H7 (cell line): ENCODE measurements at places on chromosomes 16 and 17. TPM values are rescaled to one million over a fixed set of nuclear protein-coding genes. Genes with fewer than 3 reads are reported as not detected.

- DNase-seq = peak; percentile 99
Observed at GRCh38 chr17:4948931-4949320, 596 bp upstream of the PFN1 start.

GRCh38 chr17:62692721-62693431, 65.4 kb downstream of the MRC2 start:
- peak; percentile 93 for DNase-seq

DNA sequence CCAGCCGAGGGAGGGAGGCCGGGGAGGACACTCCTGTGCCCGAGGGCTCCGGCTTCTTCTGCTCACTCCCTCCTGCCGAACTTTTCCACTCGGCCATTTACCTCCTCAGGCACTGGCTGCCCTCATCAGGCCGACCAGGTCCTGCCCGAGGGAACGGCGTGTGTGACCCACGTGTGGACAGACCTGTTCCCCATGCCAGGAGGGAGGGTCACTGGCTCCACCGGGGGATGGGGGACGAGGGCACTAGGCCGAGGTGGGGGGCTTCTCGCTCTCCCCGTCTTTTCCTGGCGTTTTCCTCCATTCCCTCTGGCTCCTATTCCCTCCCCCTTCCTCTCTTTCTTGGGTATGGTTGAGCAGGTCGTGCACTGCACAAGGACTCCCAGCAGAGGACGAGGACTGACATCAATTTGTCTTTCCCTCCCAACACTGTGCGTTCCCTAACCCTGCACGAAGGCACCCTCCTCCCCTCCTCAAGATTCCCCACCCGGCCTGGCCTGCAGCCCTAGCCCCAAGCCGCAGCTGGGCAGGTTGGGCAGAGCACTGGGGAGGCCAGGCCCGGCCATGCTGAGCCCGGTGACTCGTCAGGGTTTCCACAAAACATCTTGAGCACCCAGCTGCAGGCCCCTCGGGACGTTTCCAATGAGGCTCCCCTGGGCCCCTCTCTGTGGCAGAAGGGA, 3.2 kb upstream of the IL17C start:
- DNase-seq = peak; percentile 80

DNA sequence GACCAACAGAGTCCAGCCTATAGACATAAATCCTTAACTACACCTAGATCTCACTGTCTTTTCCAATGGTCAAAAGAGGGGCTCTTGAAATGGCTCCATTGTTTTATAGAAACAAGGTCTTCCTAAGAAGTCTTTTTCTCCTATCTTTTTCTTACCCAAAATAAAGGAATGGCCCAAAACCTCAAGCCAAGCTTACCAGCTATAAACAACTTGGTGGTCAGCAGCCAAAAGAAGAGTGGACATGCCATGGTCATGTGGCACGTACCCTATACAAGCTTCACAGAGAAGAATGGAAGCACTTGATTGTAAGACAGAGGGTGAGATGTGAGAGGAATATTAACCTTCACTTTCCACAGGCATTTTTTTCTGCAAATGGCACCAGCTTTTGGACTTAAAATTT, 82.1 kb upstream of the GNAO1 start:
- no peak for DNase-seq

DNA sequence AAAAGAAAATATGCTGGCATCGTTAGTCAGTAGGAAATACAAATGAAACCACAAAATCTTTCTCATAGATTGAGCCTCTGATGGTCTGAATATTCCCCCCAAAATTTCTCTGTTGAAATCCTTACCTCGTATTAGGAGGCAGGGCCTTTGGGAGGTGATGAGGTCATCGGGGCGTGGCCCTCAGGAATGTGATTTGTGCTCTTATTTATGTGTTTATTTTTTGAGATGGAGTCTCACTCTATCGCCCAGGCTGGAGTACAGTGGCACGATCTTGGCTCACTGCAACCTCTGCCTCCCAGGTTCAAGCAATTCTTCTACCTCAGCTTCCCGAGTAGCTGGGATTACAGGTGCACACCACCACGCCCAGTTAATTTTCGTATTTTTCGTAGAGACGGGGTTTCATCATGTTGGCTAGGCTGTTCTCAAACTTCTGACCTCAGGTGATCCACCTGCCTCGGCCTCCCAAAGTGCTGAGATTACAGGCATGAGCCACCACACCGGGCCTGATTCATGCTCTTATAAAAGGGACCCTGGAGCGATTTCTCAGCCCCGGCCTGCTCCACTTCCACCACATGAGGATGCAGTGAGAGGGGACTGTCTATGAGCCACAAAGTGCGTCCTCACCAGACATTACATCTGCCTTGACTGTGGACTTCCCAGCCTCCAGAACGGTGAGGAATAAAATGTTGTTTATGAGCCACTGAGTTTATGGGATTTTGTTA, 53.1 kb downstream of the DNAH17 start:
- no peak for DNase-seq

DNA sequence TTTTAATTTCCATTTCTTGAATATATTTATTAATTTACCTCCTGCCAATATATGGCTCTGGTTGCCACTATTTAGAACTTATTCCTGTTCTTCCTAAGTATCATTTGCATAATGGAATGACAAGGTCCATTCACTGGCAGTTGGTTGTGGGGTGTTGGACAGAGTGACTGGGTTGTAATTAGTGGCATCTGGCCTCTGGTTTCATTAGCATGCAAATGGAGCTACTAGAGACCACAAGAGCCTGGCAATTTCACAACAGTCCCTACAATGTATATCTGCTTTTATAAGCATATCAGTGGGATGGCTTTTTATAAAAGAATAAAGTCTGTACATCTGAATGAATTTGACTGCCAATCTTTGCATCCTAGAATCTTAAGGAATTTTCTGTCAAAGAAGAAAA, 1030.9 kb upstream of the CDH8 start:
- DNase-seq = peak; percentile 0

GRCh38 chr17:50110591-50111349, 15.6 kb downstream of the PDK2 start:
- DNase-seq = no peak

- DNase-seq = peak; percentile 73
Observed at GRCh38 chr16:1942047-1942809, 771 bp downstream of the MSRB1 start.

DNA sequence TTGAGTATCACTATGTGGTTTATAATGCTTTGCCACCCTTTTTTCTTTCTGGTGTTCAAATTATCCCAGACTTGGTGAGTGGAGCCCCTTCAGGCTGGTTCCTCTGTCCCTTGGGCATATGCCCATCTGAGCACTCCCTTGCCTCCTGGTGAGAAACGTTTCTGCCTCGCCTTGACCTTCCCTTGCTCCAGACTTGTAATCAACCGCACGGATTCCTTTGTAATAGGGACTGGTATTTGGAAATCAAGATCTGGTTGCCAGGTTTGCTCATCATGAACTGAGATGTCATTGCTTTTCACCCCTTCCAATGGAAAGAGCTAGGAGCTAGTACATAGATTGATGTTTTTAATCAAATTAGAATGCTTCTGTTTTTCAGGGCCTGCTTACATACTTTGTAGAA, 43.7 kb downstream of the SEC14L1 start:
- no peak for DNase-seq

DNA sequence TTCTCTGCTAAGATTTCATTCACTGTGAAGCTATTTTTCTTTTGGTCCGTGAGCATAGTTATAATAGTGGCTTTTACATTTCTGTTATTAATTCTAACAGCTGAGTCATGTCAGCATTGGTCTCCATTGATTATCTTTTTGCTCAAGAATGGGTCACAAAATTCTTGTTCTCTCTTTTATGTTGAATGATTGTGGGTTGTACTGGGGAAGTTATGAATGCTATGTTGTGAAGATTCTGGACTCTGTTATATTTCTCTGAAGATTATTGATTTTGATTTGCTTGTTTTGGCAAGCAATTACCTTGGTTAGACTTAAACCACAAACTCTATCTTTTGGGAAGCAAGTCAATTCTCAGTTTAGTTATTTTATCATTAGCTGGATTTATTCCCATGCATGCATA, 98.8 kb downstream of the IRX5 start:
- no peak for DNase-seq

DNA sequence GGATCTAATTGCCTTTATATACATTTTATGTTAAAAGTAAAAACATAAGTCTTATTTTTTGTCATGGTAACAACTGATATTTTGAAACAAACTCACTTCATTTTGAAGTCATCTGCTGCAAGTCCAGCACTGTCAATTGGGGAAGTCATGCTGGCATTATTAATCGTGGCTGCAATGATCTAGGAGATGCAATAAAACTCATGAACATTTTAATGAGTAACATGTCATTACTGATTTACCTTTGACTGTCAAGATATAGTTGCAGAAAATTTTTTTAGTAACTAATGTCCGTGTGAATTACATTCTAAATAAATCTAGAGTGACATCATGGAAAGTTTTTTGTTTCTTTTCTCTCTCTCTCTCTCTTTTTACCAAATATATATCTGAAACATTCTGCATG, 17.3 kb upstream of the KRT24 start:
- DNase-seq = no peak

- no peak for DNase-seq
Observed at GRCh38 chr16:11150190-11150589, 105.8 kb downstream of the SOCS1 start.

GRCh38 chr17:79047291-79047920, 23.4 kb downstream of the C1QTNF1 start:
- DNase-seq = peak; percentile 31

DNA sequence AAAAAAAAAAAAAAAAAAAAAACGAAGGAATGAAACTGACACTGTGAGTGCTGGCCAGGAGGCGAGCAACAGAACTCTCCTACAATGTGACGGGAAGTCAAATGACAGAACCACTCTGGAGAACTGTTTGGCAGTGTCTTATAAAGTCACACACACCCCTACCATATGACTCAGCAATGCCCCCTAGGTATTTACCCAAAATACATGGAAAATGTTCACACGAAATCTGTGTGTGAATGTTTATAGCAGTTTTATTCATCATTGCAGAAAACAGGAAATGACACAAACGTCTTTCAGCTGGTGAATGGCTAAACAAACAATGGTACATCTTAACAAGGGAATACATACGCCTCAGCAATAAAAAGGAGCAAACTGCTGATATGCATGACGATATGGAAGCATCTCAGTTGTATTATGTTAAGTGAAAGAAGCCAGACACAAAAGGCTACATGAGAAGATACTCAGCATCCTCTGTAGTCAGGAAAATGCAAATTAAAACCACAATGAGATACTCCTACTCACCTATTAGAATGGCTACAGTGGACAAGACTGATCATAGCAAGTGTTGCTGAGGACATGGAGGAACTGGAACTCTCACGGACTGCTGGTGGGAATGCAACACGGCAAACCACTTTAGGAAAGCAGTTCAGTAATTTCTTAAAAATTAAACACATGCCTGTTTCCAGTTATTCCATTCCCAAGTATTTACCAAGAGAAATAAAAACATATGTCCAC, 74.7 kb downstream of the TBC1D16 start:
- DNase-seq = no peak

GRCh38 chr17:27983853-27984252, 58.6 kb upstream of the NLK start:
- DNase-seq = no peak

GRCh38 chr16:67158637-67159600, 790 bp downstream of the TRADD start:
- DNase-seq = peak; percentile 78

GRCh38 chr17:56031636-56032035, 121.6 kb upstream of the ANKFN1 start:
- no peak for DNase-seq

DNA sequence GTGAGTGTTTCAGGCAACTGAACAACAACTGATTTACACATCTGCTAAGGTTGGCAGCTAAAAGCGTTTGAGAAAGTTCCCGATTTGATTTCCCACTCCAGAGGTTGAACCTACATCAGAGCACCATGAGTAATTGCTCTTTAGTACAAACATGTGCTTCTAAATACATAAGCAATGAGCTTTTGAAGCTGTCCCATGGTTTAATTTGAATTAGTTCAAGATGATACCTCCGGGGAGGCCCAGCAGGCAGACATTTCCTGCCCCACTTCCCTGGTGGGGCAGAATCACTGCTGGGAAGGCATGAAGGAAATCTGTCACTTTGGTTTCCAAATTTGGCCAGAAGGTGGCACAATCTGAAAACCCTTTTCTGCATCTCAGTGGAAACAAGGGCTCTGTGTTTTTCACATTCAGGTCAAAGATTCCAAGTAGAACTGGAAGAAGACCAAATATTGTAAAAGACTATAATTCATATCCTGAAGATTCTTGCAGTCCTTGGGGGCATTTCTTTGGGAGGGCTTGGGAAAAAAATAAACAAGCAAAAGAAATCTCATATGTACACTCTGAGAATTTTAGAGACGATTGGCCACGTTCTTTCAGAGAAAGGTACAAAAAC, 176.2 kb upstream of the FAM20A start:
- DNase-seq = peak; percentile 49

- DNase-seq = no peak
Observed at GRCh38 chr17:47280072-47280811, 26.6 kb downstream of the ITGB3 start.

GRCh38 chr17:4199818-4200402, 56.9 kb downstream of the CYB5D2 start:
- DNase-seq = peak; percentile 85

DNA sequence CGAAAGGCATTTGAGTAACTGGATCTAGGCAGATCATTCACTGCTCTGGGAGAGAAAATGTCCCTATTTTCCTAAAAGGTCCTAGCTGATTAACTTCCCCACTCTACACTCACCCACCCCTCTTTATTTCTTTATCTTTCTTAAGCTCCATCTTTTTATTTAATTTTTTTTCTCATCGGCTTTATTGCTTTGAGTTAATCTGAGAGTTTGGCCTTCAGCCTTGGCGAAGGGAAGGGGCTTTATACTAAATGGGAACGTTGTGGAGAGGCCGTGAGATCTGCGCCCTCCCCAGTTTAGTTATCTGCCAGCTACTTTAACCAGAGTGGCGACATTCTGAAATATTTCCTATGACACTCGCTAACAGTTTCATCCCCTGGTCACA, 882 bp upstream of the TOX3 start:
- DNase-seq = no peak

Gene ACAP1
- total RNA-seq = 17.8 and 34.5 TPM in 2 replicates

Gene CCDC200
- total RNA-seq = not detected in 2 replicates

Gene ODAD4
- 0.28 and 0.85 TPM in 2 replicates for total RNA-seq

Gene OTOP3
- not detected in 2 replicates for total RNA-seq

Gene MAF
- 1.9 and 5.4 TPM in 2 replicates for total RNA-seq

Gene NPIPA3
- 0.70 and 1.1 TPM in 2 replicates for total RNA-seq

Gene SLFN13
- total RNA-seq = 19.8 and 21.3 TPM in 2 replicates

Gene HOXB7
- 0.45 TPM in 1 of 2 replicates, not detected in the other for total RNA-seq

Gene CDIP1
- total RNA-seq = 32.1 and 36.0 TPM in 2 replicates

Gene ZNF207
- total RNA-seq = 132 and 135 TPM in 2 replicates

Gene PAQR4
- 62.6 and 65.6 TPM in 2 replicates for total RNA-seq
